ENCODE measurements at places on chromosomes 1 and 21.
A peak's percentile ranks its signal among the peaks of the same experiment; 100 is the strongest.

GRCh38 chr1:15680561-15681348 is 3.4 kb upstream of the PLEKHM2 start:
- DNase-seq, result peak; percentile 97

- peak; percentile 87 for DNase-seq
Measured at GRCh38 chr1:27666791-27667254, 5.2 kb downstream of the IFI6 start.

GRCh38 chr1:234886081-234886984 is 242.3 kb downstream of the TOMM20 start:
- DNase-seq, result peak; percentile 70

DNA sequence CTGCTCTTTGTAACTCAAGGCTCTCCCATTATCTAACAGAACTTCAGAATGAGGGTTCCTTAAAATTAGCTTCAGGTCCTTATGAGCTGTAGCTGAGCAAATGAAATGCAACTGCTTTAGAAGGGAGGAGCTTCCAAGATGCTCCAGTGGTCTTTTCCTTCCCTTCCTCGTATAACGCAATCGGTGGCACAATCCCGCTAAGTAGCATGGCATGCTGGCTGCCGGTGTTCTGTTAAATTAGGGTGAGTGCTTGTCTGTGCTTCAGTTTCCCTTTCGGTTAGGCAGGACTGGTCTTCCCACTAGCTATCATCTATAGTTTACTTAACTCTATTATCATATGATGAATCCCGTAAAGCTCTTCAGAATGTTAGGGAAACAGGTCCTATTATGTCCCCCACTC is 917 bp downstream of the KIAA0040 start:
- DNase-seq, result peak; percentile 15

DNA sequence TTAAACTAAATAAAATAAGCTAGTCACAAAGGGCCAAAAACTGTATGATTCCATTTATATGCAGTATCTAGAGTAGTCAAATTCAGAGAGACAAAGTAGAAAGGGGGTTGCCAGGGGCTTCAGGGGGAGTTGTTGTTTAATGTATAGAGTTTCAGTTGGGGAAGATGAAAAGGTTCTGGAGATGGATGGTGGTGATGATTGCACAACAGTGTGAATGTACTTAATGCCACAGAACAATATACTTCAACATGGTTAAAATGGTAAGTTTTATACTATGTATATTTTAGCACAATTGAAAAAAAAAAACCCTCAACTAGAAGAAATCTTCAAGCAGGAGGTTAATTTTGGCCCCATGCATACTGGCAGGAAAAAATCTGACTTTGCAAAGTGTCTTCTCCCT is 24.3 kb downstream of the VAV3 start:
- DNase-seq, result no peak

DNA sequence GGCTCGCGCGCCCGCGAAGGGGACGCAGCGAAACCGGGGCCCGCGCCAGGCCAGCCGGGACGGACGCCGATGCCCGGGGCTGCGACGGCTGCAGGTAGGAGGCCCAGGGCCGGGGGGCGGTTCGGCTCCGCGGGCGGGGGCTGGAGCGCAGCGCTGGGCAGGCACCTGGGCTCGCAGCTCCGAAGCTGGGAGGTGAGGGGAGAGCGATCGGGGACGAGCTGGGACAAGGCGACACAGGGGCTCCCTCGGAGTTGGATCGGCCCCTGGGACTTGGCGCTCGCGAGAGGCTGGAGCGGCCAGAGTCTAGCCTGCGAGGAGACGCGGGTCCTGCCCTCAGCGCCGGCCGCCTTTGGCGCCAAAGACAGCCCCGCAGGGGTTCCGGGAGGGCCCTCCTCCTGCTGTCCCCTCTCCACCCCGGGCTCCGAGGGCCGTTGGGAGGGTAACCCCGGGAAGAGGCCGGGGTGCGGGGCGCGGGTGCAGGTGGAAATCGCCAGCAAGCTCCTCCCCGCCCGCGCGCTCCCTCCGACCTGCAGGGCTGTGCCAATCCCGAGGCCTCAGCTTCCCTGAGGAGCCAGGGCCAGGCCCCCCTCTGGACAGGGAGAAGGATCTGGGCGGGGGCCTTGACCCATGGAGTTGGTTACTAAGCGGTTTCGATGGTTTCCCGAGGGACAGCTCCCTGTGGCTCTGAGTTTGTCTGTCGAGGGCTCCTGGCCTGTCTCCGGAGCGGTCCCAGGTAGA is 401 bp downstream of the TP73 start:
- DNase-seq, result no peak

- DNase-seq, result peak; percentile 3
Measured at GRCh38 chr1:216750031-216750627, 26.9 kb upstream of the ESRRG start.

DNA sequence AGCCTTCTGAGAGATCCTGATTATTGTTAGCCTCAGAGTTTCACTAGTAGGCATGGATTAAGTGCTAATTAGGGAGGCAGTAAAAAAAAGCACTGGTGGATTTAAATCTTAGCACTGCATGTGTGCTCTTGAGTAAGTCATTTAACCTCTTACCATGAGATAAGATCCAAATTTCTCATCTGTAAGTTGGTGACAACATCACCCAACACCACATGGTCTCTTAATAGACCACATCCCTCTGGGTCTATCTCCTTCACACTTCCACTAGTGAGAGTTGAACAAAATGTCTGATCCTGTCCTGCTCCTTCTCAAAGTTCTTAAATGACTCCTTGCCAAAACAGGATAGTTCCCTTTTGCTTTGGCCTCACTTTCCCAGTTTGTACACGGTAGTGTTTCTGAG is 29.5 kb upstream of the DMRTA2 start:
- no peak for DNase-seq

GRCh38 chr21:27045281-27045985 is 78.5 kb upstream of the ADAMTS5 start:
- no peak for DNase-seq

- no peak for DNase-seq
Measured at GRCh38 chr1:8374812-8375211, 56.9 kb downstream of the SLC45A1 start.

- DNase-seq, result peak; percentile 29
Measured at GRCh38 chr21:43916691-43917514, 51.9 kb downstream of the AGPAT3 start.

- no peak for DNase-seq
Measured at GRCh38 chr1:72637593-72637992, 355.3 kb upstream of the NEGR1 start.

DNA sequence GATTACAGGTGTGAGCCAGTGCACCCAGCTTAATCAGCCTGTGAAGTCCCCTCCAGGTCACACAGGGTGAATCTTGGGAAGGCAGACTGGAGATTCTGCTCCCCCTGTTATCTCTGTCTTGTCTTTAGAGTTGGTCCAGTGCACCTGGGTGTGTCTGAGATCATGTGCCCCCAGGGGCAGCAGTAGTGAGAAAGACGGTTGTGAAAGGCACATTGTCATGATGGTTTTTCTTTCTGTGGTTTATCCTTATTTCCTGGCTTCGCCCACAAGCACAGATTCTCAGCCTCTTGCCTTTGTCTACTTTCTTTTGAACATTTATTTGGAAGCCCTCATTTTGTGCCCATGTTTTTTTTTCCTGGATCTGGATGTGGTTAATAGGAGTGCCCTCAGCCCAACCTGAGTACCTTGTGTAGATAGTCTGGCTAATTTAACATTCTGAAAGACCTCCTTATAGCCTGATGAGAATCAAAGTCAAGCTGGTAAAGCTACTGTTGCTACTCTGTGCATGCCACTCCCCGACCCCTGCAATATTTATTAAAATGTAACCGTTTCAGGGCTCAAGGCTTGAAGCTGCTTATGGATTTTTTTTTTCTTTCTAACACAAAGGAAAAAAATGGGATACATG is 23.7 kb downstream of the UCK2 start:
- peak; percentile 52 for DNase-seq

- peak; percentile 57 for DNase-seq
Measured at GRCh38 chr1:38508232-38508631, 351.3 kb downstream of the RRAGC start.

DNA sequence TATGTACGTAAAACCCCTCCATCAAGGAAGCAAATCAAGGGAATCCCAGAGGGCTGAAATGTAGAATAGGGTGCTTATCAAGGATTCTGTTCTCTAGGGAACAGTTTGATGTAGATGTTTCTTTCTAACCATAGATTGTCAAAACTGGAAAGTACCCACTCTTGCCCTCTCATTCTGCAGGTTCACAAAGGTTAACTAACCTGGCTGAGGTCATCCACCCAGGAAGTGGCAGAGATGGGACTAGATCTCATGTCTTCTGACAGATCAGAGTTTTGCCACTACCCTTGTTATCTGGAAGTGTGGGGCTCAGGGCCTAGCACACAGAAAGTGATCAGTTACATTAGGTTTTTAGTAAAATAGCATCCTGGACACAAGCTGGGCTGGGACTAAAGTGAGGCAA is 47.4 kb downstream of the GFI1 start:
- no peak for DNase-seq

DNA sequence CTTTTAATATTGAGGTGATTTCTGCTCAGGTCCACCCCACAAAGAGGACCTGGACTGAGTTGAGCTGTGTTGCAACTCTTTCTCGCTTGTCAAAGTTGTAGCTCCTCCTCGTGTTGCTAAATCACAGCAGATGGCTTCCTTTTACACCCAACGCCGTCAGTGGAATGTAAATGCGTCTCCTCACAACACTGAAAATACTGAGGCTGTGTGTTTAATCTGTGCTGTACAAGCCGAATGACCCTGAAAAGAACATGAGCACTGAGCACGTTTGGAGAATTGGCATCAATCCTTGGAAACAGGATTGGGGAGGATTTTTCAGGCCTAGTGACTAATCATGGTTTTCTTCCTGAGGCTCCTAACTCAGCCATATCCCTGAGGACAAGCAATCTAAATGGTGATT is 196.0 kb downstream of the CRB1 start:
- DNase-seq, result peak; percentile 34

GRCh38 chr1:73065339-73066041 is 783.2 kb upstream of the NEGR1 start:
- no peak for DNase-seq

DNA sequence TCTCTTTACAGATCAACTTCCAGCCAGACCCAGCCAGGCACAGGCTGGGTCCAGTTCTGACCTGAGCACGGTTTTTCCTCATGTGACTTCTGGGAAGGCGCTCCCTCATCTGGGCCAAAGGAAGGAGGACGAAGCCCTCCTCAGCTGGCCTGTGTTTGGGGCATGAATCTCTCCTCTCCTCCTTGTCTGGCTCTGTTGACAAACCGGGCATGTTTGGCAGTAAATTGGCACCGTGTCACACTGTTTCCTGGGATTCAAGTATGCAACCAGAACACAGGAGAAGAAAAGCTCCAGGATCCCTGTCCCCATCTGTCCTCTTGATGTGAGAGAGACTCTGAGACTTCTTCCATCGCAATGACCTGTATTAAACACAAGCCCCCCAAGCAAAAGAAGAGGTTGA is 18.3 kb downstream of the NECAP2 start:
- no peak for DNase-seq

GRCh38 chr21:37193006-37193405 is 74.1 kb downstream of the VPS26C start:
- no peak for DNase-seq

GRCh38 chr1:45331436-45332345 is 5.0 kb downstream of the HPDL start:
- DNase-seq, result no peak

- no peak for DNase-seq
Measured at GRCh38 chr1:248589334-248589733, 8.2 kb downstream of the OR2T10 start.

- DNase-seq, result no peak
Measured at GRCh38 chr21:32843561-32843960, 72.0 kb upstream of the PAXBP1 start.

DNA sequence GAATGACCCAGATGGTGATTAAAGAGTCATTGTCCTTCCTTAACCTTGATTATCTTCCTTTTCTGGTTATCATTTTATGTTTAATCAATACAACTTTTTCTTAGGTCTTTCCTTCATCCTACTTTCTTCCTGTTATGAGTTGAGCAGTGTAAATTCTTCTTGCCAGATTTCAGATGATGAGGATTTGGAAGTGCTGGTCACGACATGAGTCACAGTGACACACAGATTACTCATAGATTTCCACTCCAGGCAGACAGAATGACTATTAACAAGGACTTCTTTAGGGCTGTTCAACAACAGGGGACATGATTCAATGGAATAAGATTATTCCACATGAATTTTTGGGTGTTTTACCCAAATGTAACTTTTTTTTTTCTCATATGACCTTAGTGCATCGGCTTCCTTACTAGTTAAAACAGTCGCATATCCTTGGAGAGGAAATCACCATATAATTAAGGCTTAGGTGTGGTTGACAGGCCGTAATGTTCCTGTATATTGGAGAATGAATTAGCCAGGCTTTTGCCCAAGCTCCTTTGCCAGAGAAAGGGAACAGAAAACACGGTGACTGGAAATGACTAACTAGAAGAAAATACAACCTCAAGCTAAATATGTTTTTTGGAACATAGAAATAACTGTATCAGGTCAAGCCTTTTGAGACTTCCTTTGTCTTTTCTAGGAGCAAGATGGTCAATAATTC is 44.2 kb downstream of the PRRX1 start:
- DNase-seq, result no peak

- DNase-seq, result no peak
Measured at GRCh38 chr1:241962153-241962552, 4.6 kb downstream of the BECN2 start.

DNA sequence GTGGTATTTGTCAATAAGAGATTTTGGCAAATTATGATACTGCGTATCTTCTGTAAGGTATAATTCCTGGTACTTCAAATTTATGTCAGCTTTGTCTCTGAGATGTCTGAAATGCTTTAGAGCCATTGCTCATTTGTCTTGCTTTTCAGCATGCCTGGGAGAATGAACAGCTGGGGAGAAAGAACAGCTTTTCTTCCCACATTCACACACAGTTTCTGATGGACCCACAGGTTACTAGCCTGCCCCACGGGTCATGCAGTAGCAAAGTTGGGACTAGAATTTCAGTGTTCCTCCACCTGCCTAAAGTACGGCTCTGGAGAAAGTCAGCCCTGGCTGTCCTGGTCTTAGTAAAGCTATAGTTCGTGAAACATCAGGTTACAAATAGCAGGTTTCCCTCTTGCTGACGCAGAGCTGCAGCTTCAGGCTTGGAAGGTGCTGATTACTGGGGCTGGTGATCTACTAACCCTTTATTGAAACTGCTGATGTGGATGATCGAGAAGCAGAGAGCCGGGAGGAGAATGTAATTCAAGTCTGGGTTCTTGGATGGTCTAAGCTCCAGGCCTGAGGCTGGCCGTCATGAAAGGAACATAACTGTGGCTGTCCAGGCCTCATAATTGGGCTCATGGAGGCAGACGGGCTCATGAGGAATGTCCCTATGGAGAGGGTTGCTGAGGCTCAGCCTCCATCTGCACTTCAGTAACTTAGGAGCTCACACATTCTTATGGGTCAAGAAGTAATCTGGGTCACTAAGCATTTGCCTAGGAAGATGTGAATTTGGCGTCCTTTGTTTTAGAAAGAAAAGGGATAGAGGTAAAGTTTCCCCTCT is 12.4 kb downstream of the GALNT2 start:
- no peak for DNase-seq

- no peak for DNase-seq
Measured at GRCh38 chr21:19475525-19475924, 1071.9 kb upstream of the TMPRSS15 start.

DNA sequence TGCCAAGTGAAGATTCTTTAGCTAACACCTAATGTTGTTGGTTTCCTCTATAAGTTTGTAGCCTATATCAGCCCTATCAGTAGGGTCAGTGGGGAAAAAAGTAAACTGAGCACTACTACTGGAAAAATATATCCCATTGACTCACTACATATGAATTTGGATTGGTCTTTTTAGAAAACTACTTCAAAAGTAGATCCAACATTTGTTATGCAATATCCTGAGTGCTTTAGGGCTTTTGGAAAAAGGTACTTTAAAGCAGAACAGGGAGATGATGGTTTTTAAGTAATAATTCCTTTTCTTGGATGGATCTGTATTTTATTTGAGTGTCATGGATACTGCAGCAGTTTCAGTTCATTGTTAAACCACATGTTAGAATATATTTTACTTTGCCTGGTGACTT is 7.1 kb downstream of the C1orf21 start:
- no peak for DNase-seq

Data from inflammatory macrophage (primary cell).